CD4-positive, alpha-beta T cell treated with Interleukin-4 for 1 hour (primary cell): ENCODE measurements at places on chromosomes 4 and X.

GRCh38 chr4:41156574-41156973 is 57.8 kb downstream of the APBB2 start:
- DNase-seq: no peak

DNA sequence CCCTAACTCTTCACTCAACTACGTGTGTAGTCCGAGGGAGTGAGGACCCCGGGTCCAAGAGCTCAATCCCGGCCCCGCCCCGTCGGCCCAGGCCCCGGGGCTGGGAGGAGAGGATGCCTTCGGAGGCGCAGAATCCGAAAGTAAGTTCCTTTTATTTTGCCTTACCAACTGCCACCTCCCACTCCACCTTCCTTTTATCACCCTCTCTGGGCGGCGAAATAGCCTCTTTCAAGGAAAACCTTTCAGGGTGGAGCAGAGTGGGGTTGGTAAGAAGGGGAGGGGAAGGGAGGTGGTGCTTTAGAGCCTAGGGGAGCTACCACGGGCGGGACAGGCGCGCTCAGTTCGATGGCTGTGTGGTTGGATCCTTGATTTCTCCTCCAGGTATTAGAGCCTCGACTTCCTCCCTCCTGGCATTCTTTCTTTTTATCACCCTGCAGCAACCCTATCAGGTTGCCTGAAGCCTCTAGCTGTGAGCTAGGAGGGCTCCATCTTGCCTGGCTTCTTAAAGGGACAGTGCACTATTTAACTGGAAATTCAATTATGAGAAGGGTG is 191.2 kb downstream of the RRAGB start:
- peak; percentile 9 for DNase-seq

- DNase-seq: peak; percentile 60
Measured at GRCh38 chrX:41733939-41734338, 10.0 kb downstream of the GPR82 start.

DNA sequence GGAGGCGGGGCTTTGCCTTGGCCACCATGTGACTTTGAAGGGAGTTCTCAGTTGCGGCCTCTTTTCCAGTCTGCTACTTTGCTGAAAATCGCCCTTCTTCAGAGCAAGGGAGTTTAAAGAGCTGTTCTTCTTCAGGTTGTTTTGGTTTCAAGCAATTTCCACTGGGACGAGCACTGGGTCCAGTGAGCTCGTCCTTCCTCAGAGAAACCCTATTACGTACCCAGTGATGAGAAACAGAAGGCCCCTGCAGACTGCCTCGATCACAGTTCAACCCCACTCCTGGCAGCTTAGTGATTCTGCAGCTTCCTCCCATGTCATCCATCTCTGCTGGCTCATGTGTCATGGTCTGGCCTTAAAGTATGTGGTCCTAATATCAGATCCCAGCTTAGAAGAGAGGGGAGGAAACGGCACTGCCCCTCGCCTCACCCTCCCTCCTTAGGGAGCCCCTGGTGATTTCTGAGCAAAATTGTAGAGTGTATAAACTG is 7.8 kb upstream of the FAM149A start:
- DNase-seq: no peak

GRCh38 chrX:137425986-137426385 is 139.9 kb upstream of the ZIC3 start:
- no peak for DNase-seq

- DNase-seq: no peak
Measured at GRCh38 chrX:134368126-134368525, 91.8 kb upstream of the HPRT1 start.

GRCh38 chr4:177778623-177779022 is 336.4 kb upstream of the AGA start:
- no peak for DNase-seq

DNA sequence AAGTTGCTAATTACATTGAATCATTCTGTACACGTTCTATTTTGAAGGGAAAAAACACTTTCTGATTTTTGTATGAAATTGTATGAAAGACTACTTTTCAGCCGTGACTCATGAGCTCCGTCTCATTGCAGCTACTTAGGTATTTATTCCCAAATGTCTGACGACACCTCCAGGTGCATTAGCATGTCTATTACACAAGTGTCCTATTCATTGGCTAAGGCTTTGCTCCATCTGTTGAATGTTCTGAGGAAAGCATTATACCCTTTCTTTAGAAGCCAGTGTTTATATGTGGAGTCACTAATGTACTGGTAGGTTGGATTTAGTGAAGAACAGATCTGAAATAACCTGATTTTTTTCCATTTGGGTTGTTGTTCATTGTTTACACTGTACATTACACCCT is 51.8 kb downstream of the MAP7D3 start:
- DNase-seq: no peak

DNA sequence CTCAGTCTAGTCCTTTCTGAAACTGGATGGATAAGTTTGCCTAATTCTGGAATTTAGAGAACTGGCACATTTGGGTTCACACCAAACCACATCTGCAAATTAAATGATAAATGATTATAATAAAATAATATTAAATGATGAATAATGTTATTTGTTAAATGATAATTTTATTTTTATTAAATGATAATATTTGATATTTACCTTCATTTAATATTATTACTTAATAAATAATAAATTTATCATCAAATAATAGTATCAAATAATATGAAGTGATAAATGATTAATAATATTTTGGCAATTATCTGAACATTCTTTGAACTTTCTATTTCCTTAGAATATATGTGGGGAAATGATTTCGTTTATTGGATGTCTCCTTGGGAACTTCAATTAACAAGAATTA is 1604.2 kb downstream of the STIM2 start:
- DNase-seq: no peak
